Urinary bladder (tissue), 4 donors: ENCODE measurements at places on chromosomes 4 and X. TPM values are rescaled to one million over a fixed set of nuclear protein-coding genes. Genes with fewer than 3 reads are reported as not detected.

The BGN gene
- polyA plus RNA-seq: 189 TPM

The MAGEE2 gene
- 0.35 TPM for polyA plus RNA-seq

- DNase-seq: no peak
Measured at GRCh38 chr4:181504924-181505323, 738.3 kb upstream of the TENM3 start.

- DNase-seq: no peak
Measured at GRCh38 chr4:5708449-5709206, at the start of gene EVC2. Gene EVC2, minus strand, starts transcription at chr4:5708559. Its CDS starts 46 bp downstream, at chr4:5708513.

DNA sequence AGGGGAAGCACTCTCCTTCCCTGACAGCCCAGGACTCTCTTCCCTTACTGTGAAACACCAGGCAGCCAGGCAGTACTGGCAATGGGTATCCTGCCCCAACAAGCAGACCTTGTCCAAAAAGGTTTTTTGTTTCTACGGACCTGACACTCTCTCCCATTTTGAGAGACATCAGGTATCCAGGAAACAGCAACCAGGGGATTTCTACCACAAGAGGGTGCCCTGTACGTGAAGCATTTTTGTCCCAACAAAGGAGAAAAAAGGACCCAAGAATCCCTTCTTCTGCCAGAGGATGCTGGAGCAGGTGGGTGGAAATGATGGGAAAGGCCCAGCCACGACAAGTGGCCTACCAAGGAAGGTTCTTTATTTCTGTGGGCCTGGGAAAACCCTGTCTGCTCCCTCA lies 65.7 kb upstream of the FGF13 start:
- no peak for DNase-seq

DNA sequence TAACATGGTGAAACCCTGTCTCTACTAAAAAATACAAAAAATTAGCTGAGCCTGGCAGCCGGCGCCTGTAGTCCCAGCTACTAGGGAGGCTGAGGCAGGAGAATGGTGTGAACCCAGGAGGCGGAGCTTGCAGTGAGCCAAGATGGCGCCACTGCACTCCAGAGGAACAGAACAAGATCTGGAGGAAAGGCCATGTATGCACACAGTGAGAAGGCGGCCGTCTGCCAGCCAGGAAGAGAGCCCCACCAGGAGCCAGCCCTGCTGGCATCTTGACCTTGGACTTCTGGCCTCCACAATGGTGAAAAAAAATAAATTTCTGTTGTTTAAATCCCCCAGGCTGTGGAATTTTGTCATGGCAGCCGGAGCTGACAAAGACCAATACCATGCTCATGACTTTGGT lies 28.2 kb upstream of the MSX1 start:
- no peak for DNase-seq

DNA sequence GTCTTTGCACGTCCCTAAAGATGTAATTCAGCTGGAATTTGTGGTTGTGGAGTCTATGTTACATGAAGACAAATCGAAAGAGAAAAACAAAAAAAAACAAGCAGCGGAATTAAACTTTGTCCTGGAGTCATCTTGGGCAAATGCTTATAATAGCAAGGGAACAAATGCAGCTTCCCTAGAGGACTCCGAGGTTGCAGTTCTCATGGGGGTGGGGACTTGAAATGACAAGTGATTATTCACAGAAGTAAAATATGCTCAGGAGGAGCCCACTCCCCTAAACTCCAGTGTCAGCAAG lies 362.4 kb downstream of the ARHGAP24 start:
- DNase-seq: no peak

GRCh38 chrX:150529587-150529986 lies 38.8 kb upstream of the MTM1 start:
- no peak for DNase-seq

- DNase-seq: peak; percentile 76
Measured at GRCh38 chr4:11505221-11505971, 76.7 kb upstream of the HS3ST1 start.

- no peak for DNase-seq
Measured at GRCh38 chr4:160563552-160564282, 1460.8 kb downstream of the RAPGEF2 start.
